CD8-positive, alpha-beta memory T cell (primary cell): ENCODE measurements at places on chromosomes 11 and 22. TPM values are rescaled to one million over a fixed set of nuclear protein-coding genes. Genes with fewer than 3 reads are reported as not detected.

- no peak for DNase-seq
These were observed 1256.8 kb downstream of the BRD1 start for GRCh38 chr22:48570912-48571311.

- no peak for DNase-seq
These were observed 28.8 kb downstream of the TOB2 start for GRCh38 chr22:41417622-41418390.

- no peak for DNase-seq
These were observed 315.1 kb upstream of the API5 start for GRCh38 chr11:42996421-42997307.

DNA sequence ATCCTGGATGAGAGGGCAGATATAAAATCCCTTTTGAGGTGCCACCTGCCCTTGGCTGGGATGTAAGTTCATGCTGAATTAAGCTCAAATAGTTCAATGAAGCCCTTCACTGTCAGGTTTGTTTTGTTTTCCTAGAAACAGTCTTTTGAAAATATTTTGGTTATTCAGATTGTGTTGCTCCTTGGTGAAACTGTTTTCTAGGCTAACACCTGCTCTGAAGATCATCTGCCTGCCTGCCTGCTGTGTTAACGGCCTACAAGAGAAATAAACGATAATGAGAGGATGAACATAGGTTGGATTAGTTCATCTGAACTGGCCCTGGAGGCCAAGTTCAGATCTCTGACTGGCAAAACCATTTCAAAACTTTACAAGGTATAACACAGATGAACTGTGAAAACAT lies 67.4 kb downstream of the ZBTB44 start:
- no peak for DNase-seq

Gene ZBTB16
- 71.9 TPM for polyA plus RNA-seq

Gene CDC45
- 0.17 TPM for polyA plus RNA-seq

Gene ART1
- not detected for polyA plus RNA-seq
